Airway epithelial cell (primary cell): ENCODE measurements at places on chromosomes 3 and 15. TPM values are rescaled to one million over a fixed set of nuclear protein-coding genes. Genes with fewer than 3 reads are reported as not detected.

Gene SNTN
- total RNA-seq, result not detected in 2 replicates

Gene GOLGA6L4
- 0.42 and 0.46 TPM in 2 replicates for total RNA-seq

Gene MME
- total RNA-seq, result 12.8 and 13.5 TPM in 2 replicates

Gene SLC6A20
- total RNA-seq, result not detected in 2 replicates

Gene ANO10
- 25.3 and 27.6 TPM in 2 replicates for total RNA-seq

Gene ITIH3
- not detected in 2 replicates for total RNA-seq
